ENCODE measurements at places on chromosomes 13 and 19. TPM values are rescaled to one million over a fixed set of nuclear protein-coding genes. Genes with fewer than 3 reads are reported as not detected.

SPTBN4 gene
- 0.27 TPM for total RNA-seq

DNA sequence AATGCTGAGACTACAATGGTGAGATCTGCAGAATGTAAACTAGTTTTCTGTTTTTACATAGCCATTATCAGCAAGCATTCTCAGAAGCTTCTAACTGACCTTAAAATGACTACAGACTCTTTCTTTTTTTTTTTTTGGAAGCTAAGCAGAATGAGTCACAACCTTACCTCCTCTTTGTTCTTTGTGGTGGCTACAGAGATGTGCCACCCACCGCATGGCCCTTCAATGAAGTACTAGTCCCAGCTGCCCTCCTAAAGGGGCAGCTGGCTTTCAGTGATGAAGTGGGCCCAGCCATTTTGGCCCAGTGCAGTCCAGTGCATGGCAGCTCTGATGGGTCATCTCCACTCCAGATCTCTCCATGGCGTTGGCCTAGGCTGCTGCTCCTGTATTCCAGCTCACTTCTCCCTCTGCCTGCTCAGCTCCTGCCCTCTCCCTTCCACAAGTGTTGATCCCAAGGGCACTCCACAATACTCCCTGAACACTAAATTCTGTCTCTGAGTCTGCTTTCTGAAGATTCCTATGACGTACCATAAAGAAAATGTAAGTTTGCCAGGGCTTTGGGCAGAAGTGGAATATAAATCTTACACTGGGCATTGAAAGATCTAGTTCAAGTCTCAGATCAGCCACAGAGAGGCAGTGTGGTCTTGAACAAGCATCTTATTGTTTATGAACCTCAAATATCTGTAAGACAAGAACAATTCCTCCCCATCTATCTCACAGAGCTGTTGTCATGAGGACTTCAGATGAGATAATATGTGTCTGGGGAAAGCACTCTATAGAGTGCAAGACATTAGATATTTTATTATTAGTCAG is 85.6 kb downstream of the RXFP2 start:
- peak; percentile 21 for DNase-seq

ZFP30 gene
- total RNA-seq, result 7.0 TPM

DNA sequence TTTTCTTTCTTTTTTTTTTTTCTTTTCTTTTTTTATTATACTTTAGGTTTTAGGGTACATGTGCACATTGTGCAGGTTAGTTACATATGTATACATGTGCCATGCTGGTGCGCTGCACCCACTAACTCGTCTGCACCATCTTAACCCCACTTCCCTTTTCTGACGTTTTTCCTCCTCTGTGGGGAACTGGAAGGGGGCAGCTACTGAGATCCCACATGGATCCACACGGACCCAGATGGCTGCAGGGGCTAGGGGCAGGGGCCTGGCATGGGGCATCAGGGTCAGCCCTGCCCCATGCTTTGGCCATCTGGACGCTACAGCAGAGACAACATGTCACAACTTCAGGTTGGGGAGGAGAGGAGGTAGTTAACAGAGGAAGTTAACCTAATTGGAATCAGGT is 54.3 kb downstream of the RUBCNL start:
- DNase-seq, result no peak

Measured in hematopoietic multipotent progenitor cell (in vitro differentiated cells).